ENCODE measurements at places on chromosomes 16 and 17.
A peak's percentile ranks its signal among the peaks of the same experiment; 100 is the strongest.

- DNase-seq, result peak; percentile 49
These were observed 874 bp downstream of the CMTM3 start for GRCh38 chr16:66605177-66605978.

GRCh38 chr16:27222249-27223225 is 19.2 kb downstream of the KDM8 start:
- DNase-seq, result no peak

DNA sequence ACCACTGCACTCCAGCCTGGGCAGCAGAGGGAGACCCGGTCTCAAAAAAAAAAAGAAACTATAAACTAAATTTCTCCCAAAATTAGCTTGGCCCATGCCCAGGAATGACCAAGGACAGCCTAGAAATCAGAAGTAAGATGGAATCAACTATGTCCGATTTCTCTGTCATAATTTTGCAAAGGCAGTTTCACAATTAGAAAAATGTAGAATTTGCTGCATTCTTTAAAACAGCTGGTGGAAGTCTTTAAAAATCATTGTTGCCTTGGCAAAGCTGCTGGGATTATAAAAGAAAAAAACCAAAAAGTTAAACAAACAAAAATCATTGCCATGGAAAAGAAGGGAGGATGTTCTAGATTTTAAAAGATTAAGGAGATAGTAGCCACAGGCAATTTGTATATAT is 32.4 kb downstream of the WWP2 start:
- no peak for DNase-seq

DNA sequence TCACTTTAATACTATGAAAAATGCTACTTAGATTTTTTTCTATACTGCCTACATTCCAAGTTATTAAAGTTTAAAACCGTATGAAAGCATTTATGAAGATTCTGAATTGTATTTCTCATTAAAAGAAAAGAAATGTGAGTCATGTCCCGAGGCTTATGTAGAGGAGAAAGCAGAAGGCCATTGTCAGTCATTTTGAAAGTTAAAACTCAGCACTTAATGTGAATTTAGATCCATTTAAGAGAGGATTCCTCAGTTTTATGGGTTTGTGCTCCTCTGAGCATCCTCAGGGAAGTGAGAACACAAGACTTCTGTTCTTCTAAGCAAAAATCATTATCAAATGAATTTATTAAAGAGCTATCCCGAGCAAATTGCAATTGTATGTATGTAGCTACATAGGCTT is 11.8 kb downstream of the C17orf75 start:
- no peak for DNase-seq

- peak; percentile 59 for DNase-seq
These were observed 2.5 kb downstream of the TTLL6 start for GRCh38 chr17:48814504-48814903.

DNA sequence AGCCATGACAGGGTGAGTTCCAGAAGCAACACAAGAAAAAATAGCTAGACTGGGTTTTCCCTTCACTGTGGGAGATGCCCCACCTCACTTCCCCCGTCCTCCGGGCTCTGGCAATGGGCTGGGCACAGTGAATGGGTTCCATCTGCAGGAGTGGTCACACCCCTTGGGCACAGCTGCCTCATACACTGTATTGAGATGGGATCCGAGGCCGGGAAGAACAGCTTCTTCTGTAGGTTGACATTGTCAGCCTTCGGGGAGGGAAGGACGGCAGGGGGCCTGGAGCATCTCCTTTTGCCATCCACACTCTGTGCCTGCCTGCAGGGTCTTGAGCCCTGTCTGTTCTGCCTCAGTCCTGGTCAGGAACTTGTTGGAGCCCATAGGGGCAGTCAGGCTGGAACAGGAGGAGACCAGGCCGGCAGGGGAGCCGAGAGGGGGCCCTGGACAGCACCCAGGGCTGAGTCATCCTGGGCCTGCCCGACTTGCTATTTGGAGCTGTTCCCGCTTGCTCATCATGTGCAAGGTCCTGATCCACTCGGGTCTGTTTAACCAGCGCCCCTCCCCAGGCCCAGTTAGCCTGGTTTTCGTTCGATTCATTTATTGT is 286.7 kb downstream of the SEC14L1 start:
- no peak for DNase-seq

DNA sequence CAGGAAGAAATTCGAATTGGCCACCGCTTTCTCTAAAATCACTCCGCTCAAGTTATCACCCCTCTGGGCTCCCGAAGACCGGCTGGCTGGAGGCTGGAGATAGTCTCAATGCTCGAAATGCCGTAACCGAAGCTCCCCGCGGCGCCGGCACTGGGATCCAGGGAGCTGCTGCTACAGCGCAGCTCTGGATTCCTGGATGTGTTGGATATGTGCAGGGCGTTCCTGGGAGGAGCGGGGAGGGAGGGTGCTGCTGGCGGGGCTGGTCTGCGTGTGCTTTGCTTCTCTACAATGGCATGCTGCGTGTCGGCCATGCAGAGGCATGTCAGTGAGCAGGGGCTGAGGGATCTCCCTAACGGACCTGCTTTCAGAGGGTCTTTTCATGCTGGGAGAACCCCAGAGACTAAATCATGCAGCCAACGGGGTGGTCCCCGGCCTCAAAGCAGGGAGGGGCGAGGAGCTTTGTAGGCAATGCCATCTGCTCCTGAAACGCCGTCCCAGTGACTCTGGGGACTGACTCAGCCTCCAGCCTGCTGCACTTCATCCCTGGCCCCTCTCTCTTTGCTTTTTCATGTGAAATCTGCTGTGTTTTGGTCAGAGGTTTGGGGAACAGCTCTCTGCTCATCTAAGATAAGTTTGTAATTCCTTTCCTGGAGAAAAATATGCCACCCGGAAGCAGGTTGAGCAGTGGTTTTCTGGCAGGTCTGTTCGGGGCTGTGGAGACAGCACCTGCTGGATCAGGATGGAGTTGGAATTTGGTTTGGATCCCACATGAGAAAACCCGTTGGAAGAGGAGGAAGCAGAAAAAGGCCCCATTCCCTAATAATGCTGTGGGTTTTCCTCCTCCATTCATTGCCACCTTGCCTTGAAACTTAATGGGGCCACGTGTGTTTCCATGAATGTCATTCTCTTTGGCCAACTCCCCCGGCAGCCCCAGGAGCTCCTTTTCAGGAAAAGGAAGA is 311.4 kb downstream of the SEC14L1 start:
- peak; percentile 59 for DNase-seq

DNA sequence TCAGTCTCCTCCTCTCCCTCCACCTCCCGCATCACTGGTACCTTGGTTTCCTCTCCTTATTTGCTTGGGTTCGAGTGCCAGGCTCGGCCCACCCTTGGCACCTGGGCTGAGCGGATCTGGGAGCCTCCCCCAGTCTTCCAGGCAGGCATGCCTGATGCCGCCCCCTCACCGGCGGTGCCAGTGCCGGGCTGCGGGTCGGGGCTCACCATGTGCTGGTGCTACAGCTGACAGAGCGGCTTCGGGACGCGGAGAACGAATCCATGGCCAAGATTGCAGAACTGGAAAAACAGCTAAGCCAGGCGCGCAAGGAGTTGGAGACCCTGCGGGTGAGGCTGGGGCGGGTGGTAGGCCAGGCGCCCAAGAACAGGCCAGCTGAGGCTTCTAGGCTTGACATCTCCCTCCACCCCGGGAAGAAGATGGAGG is 19.2 kb downstream of the FMNL1 start:
- DNase-seq, result no peak

DNA sequence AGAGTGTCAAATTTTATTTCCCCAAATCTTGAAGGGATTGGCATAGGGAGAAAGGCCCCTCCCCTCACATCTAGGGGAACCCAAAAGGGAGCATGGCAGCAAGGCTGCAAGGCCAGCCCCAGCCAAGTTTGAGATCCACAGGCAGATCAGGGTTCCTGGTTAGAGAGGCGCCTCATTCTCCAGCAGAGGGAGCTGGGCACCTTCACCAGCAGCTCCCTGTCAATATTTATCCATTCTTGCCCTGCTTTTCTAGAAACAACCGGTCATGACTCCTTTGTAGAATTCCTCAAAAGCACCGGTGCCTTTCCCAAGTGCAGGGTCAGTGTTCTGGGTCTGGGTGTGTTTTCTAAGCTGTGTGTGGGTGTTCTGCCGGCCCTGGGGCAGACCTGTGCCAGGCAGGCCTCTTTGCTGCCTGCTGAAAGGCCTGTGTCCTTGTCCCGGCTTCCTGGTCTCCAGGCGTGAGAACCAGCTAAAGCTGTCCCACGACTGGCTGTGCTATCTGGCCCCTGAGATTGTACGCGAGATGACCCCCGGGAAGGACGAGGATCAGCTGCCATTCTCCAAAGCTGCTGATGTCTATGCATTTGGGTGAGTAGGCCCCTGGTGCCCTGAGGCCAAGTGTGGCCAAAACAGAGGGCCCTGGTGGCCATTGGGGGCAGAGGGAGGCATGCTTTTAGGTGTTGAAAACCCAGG is 21.2 kb upstream of the LGALS9 start:
- no peak for DNase-seq

GRCh38 chr16:79602628-79603014 is 2.1 kb upstream of the MAF start:
- no peak for DNase-seq

DNA sequence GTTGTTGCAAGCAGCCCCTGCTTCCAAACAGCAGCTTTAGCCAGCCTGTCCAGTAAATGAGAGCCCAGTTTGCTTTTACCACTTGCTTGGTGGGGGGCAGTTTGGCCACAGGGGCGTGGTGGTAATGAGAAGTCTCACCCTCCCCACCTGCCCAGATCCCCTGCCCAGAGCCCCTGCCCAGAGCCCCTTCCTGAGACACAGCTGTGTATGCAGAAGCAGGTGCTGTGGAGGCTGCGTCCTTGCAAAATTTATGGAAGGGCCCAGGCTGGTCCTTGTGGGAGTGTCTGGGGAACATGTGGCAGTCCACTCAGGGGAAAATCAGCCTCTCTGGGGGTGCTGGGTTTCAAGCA is 27.6 kb upstream of the LGALS9 start:
- DNase-seq, result no peak

DNA sequence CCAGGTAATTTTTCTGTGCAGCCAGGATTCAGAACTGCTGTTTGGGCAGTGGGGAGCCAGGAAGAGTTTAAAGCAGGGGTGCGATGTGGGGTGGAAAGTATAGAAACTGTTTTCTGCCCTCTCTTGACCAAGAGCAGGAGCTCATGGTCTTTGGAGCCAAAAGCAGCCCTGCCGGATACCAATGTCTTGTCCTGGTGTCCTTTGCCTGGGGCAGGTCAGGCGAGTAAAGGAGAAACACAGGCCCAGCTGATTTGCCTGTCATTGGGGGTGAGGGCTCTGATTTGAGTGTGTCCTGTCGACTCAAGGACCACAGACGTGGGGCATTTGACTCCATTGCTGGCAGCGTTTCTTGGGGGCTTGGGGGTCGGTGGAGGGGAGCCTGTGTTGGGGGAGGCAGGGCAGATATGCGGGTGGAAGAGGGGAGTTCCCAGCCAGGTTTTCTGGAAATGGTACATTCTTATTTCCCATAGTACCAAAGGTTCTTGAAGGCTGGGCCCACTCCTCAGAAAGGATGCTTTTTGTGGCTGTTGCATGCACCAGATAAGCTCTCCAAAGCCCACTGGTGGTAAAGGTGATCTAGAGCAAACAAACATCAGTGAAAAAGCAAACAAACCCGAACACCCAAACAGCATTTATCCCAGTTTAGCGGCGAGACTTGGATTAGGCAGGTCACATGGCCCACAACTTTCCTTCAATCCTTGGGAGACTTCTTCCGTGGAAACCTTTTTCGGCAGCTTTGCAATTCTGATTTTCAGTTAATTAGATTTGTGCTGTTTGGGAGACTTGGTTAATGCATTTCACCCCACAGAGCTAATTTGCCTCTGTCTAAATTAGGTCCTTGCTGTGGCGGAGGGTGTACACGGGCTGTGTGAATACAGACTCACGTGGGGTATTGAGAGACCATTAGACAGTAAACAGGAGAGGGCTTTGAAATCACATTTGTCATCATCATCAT is 59.0 kb downstream of the MSI2 start:
- no peak for DNase-seq

- DNase-seq, result no peak
These were observed 10.5 kb upstream of the SALL1 start for GRCh38 chr16:51161440-51162195.

- peak; percentile 0 for DNase-seq
These were observed 3.8 kb upstream of the STAT5B start for GRCh38 chr17:42279776-42280630.

DNA sequence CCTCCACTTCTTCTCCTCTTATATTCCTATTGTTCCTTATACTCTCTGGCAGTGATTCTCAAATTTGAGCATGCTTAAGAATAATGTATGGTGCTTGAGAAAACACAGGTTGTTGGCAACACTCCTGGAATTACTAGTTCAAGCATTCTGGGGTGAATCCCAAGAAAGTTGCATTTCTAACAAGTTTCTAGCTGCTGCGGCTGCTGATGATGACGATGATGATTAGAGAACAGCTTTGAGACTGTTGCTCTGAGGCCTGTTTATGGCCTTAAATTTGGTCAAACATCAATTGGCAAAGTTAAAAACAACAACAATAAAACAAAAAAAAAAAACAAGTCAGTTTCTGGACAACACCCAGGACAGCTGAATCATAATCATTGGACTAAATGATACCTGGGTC is 961.9 kb downstream of the CDH11 start:
- DNase-seq, result no peak

GRCh38 chr16:89324056-89325010 is 106.8 kb downstream of the ZNF778 start:
- DNase-seq, result peak; percentile 76

DNA sequence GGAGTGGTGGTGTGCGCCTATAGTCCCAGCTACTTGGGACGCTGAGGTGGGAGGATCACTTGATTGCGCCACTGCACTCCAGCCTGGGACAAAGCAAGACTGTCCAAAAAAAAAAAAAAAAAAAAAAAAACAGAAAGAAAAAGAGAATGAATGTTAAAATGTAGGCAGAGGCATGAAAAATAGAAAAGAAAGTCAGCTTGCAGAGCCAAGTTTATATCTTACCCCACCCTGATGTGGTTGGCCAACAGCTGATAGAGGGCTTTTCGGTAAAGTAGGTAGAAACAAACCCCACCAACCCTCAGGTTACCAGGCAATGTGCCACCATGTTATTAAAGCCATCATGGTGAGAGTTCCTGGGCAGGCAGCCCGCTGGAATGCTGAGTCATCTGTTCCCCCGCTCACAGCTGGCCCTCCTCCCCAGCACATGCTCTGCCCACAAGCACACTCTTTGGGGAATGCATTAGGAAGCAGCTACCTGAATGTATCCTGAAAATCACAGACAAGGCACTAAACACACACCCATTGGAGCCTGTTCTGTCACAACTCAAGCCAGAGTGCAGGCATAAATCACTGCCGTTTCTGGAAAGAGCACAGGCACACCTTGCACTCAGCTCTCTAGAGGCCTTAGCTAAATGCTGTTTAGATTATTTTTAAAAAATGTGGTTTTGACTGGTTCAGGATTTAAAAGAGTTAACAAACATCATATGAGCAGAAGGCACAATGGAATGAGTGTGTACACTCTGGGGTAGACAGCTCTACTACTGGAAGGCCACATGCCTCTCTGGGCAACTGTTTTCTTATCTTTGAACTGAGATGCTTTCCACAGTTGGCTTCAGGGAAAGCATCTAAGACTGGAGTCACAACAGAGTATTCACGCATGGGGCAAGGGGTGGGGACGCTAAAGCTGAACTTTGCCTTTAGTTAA is 128.5 kb downstream of the PARN start:
- DNase-seq, result peak; percentile 10

- no peak for DNase-seq
These were observed 24.4 kb upstream of the EFCAB13 start for GRCh38 chr17:47299239-47299910.

- no peak for DNase-seq
These were observed 17.4 kb downstream of the MAP2K3 start for GRCh38 chr17:21301593-21302550.
